ENCODE measurements at places on chromosomes 2 and 18.

DNA sequence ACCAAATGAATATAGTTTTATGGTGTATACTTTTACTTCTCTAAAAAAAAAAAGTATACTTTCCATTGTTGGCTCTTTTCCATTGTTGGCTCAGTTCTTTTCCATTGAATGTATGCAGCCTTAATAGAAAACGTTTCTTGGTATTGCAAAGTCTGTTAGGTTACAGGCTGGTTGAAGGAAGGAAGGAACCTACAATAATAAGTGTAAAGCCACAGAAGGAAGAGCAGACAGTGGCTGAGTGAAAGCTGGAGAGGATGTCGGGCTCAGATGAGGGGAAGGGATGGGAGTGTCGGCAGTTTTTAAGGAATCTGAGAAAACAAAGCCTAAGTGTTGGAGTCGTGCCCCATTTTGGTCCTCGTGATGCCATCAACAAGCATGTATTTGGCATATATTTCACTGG is 6.8 kb downstream of the COPS8 start:
- no peak for DNase-seq

DNA sequence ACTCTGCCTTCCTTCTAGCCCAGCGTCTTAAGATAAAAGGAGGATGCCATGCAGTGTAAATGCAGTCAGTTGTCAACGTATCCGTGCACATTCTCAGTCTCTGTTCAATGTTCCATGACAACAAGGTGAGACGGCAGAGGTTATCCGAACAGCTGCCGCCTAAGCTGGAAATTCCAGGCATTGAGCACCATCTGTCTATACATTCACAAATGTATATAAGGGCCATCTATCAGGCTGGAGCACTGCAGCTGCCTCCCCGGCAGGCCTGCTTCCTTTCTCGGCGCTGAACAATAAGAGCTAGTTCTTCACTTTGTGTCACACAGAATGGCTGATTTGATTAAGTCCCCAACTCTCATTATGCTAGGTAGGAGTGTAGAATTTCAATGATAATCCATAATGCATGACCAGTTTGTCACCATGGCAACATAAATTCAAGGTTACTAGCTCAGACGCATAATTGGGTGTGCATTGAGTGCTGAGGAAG is 282.2 kb upstream of the SOX11 start:
- DNase-seq: no peak

DNA sequence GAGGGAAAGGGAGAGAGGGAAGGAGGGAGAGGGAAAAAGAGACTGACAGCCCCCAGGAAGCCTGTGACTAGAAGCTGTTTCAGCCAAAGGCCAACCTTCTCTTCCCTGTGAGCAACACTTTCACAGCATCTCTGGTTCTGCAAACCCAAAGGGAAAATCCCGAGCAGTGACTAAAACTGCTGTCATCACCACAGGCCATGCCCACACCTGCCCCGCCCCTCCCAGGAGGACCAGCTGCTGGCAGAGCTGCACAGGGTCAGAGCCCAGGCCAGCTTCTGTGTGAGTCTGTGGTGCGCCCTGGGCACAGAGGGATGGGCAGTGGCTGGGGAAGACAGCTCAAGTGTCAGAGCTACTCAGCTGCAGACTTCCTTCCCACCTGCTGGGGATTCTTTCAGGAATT is 64.9 kb upstream of the OTOS start:
- DNase-seq: no peak

DNA sequence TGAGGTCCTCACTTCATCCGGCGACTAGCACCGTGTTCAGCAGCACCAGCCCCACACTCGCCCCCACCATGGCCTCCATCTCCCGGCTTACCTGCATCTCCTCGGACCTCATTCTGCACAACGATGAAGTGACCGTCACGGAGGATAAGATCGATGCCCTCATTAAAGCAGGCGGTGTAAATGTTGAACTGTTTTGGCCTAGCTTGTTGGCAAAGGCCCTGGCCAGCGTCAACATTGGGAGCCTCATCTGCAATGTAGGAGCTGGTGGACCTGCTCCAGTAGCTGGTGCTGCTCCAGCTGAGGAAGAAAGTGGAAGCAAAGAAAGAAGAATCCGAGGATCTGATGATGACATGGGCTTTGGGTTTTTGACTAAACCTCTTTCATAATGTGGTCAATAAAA is 70.5 kb upstream of the MYCN start:
- no peak for DNase-seq

DNA sequence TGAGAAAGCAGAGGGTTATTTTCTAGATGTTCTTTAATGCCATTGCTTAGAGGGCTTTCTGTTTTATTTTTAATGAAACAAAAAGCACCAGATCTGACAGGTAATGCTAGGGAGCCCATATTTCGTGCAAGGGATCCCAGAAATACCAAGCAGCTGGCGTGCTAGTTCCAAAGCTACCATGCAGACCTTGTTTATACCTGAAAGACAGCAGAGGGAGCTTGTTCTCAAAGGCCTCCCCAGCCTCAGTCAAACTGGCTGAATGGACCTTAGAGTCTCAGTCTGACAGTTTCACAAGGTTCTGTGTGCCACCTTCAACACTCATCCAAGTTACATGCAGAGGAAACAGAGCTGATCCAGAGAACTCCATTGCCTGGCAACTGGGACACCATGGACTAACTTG is 48.6 kb downstream of the GALNT14 start:
- no peak for DNase-seq

- no peak for DNase-seq
These were observed 10.5 kb downstream of the TM4SF20 start for GRCh38 chr2:227368574-227368973.

DNA sequence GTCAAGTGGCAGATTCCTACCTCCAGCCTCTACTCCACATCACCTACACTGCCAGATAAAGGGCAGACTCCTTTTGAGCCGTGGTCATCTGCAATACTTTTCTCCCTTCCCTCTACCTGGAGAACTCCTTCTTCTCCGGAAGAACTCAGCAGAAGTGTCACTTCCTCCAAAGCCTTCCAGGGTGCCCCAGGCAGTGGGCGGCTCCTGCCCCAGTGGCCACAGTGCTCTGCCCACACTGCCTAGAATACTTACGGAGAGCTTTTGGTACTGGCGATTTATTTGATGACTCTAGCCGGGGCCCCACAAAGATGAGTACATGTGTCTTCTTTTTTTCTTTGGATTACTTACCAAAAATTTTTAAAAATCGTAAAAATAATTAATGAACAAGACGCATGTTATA is 39.7 kb downstream of the FOSL2 start:
- no peak for DNase-seq

- DNase-seq: no peak
These were observed 402.1 kb downstream of the PARD3B start for GRCh38 chr2:204947405-204947804.

DNA sequence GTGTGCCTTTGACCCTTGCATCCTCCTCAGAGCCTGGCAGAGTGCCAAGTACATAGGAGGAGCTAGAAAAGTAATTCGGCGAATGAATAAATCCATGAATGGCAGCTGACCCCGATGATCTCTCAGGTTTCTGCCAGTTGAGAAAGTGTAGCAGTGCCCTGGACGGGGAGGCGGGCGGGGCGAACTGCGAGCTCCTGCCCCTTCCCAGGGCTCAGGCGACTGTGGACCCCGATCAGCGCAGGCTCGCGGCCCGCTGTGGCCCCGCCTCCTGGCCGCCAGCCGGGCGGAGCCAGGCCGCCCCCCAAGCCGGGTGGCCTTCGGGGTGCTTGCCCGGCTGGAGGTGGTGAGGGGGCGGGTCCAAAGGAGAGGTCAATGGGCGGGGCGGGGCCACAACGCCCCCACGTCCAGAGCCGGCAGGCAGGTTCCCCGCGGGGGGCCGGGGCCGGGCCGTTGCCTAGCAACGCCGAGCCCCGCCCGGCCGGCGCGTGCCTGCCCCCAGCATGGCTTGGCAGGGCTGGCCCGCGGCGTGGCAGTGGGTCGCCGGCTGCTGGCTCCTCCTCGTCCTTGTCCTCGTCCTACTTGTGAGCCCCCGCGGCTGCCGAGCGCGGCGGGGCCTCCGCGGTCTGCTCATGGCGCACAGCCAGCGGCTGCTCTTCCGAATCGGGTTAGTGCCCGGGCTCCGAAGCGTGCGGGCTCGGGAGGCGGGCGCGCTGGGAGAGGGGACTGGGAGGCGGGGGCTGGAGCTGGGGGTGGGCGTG is 30.6 kb upstream of the TMBIM1 start:
- DNase-seq: peak; percentile 67

DNA sequence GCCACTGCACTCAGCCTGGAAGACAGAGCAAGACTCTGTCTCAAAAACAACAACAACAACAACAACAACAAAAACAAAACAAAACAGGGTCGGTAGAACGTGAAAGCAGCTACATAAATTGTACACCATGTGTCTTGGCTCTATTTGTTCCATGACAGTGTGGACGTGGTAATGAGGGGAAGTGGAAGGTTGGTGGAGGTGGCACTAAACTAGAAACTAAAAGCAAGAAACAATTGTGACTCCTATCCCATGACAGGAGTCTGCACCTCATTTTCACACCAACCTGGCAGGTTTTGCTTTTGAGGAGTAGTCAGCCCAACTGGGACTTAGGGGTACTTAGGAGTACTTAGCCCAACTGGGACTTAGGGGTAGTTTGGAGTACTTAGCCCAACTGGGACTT is 62.5 kb upstream of the MRPS9 start:
- no peak for DNase-seq

GRCh38 chr2:76491503-76491902 is 780.8 kb upstream of the GCFC2 start:
- no peak for DNase-seq

DNA sequence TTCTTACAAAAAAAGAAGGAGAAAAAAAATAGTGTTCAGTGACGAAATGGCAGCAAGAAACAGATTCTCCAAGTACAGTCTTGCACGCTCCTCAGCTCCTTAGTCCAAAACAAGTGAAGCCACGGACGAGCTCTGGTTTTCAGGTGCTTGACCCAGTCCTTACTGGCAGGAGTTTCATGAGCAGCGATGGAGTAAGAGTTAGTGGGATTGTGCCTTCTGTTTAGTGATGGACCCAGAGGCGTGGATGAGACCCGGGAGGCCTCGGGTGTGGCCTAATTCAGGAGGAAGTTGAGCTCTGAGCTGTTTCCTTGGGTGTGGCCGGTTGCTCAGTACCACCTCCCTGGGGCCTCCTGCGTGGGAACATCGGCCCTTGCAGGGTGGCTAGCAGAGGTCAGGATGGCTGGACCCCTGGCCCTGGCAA is 52.0 kb downstream of the KIF5C start:
- DNase-seq: peak; percentile 50

- DNase-seq: no peak
These were observed 83.7 kb downstream of the TANC1 start for GRCh38 chr2:159052157-159052601.

GRCh38 chr2:16224298-16225045 is 284.1 kb downstream of the MYCN start:
- no peak for DNase-seq

GRCh38 chr2:161438598-161438997 is 22.5 kb downstream of the TBR1 start:
- no peak for DNase-seq

DNA sequence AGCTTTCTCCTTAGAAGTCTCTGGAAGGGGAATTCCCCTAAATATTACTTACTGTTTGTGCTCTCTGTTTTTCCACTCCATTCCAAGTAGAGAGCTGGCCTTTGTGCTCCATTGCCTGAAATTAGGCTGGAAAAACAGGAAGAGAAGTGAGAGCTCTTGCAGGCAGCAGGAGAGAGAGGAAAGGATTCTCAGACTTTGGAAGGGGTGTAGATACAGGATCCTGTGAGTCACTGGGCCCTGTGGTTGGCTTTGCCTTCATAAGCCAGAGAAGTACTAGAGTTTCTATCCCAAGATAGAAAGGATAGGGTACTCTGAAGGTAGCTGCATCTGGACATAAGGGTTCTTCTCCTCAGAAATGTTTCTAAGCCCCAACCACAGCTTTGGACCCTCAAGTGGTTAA is 188.9 kb downstream of the CMPK2 start:
- DNase-seq: no peak

DNA sequence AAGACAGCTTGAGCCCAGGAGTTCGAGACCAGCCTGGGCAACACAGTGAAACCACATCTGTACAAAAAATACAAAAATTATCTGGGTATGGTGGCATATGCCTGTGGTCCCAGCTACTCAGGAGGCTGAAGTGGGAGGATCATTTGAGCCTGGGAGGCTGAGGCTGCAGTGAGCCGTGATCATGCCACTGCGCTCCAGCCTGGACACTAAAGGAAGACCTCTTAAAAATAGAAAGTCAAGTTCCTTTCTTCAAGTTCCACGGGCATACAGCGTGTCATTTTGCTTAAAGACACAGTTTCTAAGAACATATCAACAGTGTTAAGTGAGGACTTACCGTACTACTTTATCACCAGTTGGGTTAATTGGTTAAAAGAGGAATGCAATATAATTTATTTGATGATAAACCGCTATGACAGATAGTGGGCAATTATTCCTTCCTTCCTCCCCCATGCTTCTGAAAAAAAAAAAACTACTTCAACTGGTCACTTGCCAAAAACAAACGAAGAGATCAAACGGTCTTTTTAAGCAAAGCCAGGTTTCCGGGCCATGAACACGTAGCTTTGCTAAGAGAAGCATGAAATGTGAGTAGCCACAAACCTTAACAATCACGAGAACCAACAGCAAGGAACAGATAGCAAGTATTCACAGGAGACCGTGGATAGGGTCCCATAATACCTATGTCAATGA is 21.4 kb downstream of the AP1S3 start:
- no peak for DNase-seq

DNA sequence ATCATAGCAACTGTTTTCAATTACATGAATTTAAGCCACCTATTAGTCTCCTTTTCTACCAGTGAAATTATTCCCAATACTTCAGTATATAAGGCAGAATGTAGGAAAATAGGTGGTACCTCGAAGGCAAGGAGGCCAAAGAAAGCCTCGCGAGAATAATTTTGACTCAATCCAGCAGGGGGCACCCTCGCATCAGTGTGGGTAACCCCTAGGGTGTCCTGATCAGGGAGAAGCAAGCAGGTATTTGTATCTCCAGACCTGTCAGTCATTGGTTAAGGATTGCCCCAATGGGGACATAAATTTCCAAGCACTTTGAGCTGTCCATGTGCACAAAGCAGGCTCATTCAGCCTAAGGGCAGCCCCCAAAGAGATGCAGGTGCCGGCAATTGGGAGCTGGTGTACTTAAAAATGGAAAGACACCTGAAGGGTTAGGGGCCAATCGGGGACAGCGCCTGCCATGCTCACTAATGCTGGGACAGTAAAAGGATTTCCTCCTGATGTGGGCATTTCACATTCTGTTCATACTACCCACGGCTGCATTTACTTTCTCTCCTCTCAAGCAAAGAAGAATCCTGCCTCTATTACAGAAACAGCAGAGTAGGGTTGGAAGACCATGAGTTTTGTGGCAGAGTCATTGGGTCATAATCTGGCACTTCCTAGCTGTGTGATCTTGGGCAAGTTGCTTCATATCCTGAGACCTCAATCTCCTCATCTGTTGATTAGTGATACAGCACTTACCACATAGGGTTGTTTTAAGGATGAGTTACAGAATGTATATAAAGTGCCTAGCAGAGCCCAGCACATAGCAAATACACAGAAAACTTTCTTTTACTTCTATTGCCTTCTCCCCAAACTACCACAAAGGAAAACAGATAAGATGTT is 136.1 kb downstream of the ICOS start:
- DNase-seq: no peak

GRCh38 chr18:13026583-13027270 is 35.6 kb downstream of the CEP192 start:
- no peak for DNase-seq
